Adrenal gland (tissue), 19 donors: ENCODE measurements at places on chromosomes 7 and 10. TPM values are rescaled to one million over a fixed set of nuclear protein-coding genes. Genes with fewer than 3 reads are reported as not detected.

DNA sequence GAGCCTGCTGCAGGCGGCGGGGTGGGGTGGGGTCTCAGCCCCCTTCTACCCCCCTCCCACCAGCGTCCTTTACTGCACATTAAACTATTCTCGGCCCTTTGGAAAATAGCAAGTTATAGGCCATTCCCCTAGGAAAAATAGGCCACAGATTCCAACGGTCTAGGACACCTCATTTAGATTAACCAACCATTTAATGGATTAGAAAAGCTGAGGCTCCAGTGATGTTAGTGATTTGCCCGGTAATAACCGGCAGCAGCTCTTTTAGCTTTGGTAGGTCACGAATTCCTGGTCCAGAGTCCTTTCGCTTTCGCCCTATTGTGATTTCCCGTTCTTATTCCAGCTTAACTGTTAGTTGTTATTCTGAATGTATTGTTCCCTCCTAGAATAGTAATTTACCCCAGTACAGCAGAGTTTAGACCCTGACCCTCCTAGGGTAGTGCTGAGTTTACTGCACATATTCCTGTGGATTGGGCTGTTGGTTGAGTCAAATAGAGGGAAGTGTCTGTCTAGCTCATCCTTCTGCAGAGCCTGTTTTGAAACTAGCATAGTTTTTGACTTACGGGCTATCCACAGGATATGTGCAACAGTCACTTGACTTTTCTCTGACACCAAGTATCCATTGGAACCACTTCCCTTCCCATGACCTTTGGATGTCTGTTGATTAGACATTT, 754 bp downstream of the GSTO1 start:
- DNase-seq, result no peak

The LDB1 gene
- total RNA-seq, result 57.6 TPM

GRCh38 chr7:30474893-30475292, 3.7 kb downstream of the NOD1 start:
- DNase-seq, result no peak

GRCh38 chr10:3584926-3585784, 199.9 kb downstream of the KLF6 start:
- no peak for DNase-seq

GRCh38 chr7:138565071-138565450, 105.0 kb downstream of the TRIM24 start:
- no peak for DNase-seq

- DNase-seq, result no peak
Observed at GRCh38 chr7:101968720-101969466, 151.5 kb downstream of the CUX1 start.

DNA sequence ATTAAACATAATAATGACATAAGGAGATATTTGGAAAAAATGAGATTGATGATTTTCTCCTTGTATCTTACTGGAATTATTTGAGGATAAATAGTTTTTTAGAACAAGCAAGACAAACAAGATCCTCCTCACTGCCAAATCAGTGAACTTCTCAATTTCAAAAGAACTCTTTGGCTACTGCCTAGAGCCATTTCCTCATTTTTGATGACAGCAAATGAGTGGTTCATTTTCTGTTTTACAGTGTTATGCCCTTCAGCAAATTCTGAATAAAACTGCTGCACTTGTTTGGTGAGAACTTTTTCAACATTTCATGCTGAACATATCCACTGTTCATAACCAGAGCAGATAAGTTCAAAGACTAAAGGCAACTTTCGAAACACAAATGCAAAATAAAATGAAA, 42.5 kb upstream of the AHR start:
- no peak for DNase-seq

DNA sequence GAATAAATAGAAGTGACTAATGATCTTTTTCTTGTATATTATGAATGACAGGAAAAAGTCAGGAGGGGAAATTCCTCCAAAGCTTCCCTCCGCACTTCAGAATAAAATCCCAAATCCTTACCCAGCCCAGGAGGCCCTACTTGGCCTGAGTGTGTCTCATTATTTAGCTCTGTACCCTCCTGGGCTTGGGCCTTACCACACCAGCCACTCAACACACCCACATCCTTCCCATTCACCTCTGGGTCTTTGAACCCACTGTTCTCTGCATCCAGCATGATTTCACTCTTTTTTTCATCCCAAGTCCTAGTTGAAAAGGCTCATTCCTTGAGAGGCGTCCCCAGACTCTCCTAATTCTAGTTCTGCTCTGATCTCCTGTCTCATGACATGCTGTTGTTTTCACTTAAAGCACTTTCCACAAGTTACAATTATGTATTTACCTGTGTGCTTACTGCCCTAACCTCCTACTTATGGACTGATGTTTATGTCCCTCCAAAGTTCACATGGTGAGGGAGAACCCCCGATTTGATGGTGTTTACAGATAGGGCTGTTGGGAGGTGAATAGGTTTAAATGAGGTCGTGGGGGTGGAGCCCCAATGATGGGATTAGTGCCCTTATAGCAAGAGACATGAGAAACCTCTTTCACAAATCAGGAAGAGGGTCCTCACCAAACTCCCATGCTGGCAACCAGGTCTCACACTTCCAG, 6.4 kb downstream of the NOD1 start:
- no peak for DNase-seq

DNA sequence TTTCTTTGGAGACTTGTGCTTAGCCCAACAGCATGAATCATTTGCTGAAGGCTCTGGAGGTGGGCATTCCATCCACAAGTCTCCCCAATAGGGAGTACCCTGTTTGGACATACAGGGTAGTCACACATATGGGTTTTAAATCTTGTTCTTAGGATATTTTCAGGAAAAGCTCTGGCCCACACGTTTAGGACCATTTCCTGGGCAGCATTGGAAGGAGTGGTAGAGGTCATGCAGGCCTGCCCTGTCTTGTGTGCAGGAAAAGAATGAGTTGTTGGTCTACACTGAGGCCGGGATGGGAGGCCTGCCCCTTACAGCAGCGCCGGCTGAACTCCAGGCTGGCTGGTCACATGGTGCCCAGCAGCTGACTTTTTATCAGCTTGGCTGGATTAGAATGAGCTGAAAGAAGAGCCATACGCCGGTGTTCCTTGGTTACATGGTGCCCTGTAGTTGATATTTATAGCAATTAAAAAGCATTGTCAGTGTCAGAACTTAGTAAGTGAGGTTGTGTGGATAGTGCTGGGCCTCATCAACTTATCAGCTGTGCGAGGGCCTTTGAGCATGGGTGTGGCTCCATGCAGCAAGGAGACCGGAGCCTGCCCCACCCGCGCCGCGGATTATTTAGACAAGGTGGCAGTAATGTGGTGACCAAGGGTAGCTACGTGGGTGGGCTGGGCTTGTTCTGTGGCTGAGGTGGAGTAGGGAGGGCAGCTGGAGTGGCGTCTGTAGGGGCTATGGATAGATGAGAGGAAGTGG, 28.6 kb downstream of the OGDH start:
- DNase-seq, result no peak

- DNase-seq, result no peak
Observed at GRCh38 chr10:112945811-112946210, 4.2 kb upstream of the TCF7L2 start.

GRCh38 chr7:127654404-127655394, 2.7 kb downstream of the SND1 start:
- no peak for DNase-seq

The UPK3B gene
- 0.22 TPM for total RNA-seq

The APBB1IP gene
- total RNA-seq, result 8.8 TPM

DNA sequence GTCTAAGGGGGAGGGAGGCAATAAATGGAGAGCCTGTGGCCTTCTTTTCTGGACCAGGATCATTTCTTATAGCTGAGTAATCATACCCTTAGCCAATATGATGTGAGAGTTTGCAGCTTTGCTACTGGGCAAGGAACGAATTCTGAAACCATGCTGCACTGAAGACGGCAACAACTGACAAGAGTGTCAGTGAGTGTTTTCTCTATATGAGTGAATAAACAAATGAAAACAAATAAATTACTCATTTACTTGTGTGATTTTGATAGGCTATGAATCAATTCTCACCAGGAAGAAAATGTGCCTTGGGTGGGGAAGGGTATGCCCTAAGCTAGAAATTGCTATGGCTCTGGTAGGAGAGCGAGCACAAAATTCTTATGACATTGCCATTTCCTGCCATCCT, 79.4 kb upstream of the LRRN3 start:
- DNase-seq, result no peak

DNA sequence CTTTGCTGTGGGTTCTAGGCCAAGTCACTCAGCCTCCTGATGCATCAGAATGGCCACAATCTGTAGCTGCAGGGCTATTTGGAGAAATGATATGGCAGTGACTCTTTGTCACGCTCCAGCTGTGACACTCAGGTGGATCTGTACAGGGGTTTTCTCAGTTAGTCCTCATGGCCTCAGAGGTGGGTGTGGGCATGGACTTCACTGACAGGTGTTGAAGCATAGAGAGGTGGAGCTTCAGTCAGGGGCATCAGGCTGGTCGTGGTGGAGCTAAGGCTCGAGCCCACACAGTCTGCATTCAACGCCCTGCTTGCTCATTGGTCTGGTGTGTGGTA, 21.2 kb downstream of the PALD1 start:
- no peak for DNase-seq

The NCAPG2 gene
- 4.6 TPM for total RNA-seq

- DNase-seq, result no peak
Observed at GRCh38 chr7:147423875-147424274, 1166.7 kb upstream of the C7orf33 start.
